ENCODE measurements at places on chromosomes 11 and 22. TPM values are rescaled to one million over a fixed set of nuclear protein-coding genes. Genes with fewer than 3 reads are reported as not detected.
A peak's percentile ranks its signal among the peaks of the same experiment; 100 is the strongest.

GRCh38 chr22:29380856-29381255, 7.5 kb downstream of the AP1B1 start:
- DNase-seq = no peak

- DNase-seq = no peak
Measured at GRCh38 chr11:118618115-118618990, 10.9 kb downstream of the PHLDB1 start.

GRCh38 chr11:59173964-59174663, 2.2 kb downstream of the DTX4 start:
- DNase-seq = no peak

- DNase-seq = peak; percentile 77
Measured at GRCh38 chr11:17927041-17927440, 85.8 kb downstream of the SERGEF start.

DNA sequence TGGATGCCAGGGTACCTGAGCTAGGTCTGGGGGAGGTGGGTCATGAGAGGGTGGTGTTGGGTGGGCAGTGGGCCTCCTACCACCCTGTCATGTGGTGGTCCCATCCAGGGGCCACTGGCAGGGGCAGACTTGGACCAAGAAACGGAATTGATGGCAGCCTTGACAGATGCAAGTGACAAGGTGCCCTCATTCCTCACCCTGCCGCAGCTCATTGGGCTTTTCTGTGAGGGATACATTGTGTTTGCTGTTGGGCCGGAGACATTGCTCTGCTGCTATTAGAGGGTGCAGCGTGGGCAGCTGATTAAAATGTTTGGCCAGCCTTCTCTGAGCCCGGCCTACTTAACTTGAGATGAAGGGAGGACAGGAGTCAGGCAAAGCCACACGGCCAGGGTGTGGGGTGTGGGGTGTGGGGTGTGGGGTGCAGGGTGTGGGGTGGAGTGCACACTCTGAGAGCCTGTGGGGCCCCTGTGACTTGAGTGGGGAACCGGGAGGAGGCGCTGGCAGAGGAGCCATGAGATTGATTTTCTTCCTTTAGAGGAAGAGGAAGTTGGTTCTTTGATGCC, 351.5 kb downstream of the TBC1D22A start:
- no peak for DNase-seq

DNA sequence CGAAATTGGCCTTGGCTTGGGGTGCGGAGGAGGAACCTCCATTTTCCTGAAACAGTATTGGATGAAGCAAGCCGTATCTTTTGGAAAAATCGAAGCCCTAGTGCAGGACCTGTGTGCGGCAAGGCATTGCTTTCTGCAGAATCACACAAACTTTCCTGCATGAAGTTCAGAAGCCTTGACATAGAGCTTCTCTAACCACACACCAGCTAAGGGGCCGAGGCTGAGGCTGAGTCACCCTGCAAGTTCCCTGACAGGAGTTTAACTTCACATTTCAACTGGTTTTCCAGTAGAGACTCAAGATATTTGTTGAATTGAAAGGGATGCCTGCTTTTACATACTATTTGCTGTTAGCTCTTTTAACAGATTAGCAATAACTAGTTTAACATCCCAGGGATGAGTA, 67.8 kb downstream of the TCF20 start:
- no peak for DNase-seq

GRCh38 chr11:64542172-64543125, 48.6 kb upstream of the SLC22A12 start:
- no peak for DNase-seq

PLA2G3 gene
- not detected for total RNA-seq

MB gene
- total RNA-seq = 0.82 TPM

CRYBB2 gene
- not detected for total RNA-seq

Measured in cerebellum (tissue), 4 donors.